ENCODE measurements at places on chromosomes 2 and 18. TPM values are rescaled to one million over a fixed set of nuclear protein-coding genes. Genes with fewer than 3 reads are reported as not detected.

IHH gene
- total RNA-seq, result 0.36 TPM

ABHD1 gene
- not detected for total RNA-seq

FRZB gene
- 4.4 TPM for total RNA-seq

SLC9A4 gene
- 0.10 TPM for total RNA-seq

ATG16L1 gene
- 18.8 TPM for total RNA-seq

UGT1A6 gene
- total RNA-seq, result not detected

UCN gene
- 1.5 TPM for total RNA-seq

ANO7 gene
- total RNA-seq, result 6.5 TPM

CAPG gene
- total RNA-seq, result 23.6 TPM

SOCS6 gene
- total RNA-seq, result 9.8 TPM

GPR75 gene
- 2.4 TPM for total RNA-seq

ZNF407 gene
- 20.0 TPM for total RNA-seq

VWA3B gene
- total RNA-seq, result 1.1 TPM

POLR1B gene
- 15.8 TPM for total RNA-seq
